ENCODE measurements at places on chromosomes 16 and 17.
A peak's percentile ranks its signal among the peaks of the same experiment; 100 is the strongest.

DNA sequence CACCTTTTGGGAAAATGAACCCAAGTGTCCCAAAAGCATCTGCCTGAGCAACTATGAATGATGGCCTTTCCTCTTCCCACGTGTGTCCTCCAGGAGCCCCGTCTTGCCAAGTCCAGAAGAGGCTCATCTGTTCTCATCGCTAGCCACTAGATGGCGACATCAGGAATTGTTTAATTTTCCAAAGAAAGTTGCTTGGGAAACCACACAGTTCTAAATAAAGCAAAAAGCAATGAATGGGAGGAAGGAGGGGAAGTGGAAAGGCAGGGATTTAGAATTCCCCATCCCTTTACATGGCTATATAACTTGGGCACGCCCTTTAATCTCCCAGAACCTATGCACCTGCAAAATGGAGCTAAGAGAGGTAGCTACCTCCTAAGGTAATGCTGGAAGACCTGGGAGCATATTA, 9.0 kb upstream of the CDH5 start:
- DNase-seq, result no peak

DNA sequence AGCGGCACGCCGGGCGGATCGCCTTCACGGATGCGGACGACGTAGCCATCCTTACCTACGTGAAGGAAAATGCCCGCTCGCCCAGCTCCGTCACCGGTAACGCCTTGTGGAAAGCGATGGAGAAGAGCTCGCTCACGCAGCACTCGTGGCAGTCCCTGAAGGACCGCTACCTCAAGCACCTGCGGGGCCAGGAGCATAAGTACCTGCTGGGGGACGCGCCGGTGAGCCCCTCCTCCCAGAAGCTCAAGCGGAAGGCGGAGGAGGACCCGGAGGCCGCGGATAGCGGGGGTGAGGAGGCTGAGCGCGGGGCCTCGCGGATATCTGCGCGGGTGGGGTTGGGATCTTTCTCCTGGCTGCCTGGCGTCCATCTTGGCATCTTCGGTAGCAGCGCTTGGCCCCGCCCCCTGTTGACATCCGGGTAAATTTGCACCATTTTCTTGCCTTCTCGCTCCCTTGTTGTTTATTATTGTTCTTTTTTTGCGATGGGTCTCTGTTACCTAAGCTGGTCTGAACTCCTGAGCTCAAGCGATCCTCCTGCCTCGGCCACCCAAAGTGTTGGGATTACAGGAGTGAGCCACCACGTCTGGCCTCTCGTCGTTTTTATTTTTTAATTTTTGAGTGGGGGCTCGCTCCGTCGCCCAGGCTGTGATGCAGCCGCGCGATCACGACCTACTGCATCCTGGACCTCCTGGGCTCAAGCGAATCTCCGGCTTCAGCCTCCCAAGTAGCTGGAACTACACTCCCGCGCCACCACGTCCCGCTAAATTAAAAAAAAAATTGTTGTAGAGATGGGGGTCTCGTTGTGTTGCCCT, 898 bp downstream of the TERF2IP start:
- DNase-seq, result peak; percentile 48

DNA sequence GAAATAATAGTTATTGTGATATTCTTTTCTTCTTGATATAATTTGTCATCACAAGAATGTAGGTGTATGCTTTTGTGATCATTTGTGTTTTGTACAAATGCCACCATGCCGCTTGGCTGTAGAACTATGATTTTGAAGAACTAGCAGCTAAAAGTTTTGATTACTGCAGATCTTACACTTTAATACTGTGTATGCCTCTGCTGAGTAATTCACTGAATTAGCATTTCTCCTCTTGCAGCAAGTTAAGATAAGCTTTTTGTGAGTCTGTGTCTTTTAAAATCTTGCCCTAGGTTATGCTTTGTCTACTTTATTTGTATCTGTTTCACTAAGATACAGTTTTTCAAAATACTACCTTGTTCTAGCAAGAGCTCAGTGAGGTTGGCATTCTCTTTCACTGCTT, 326.5 kb upstream of the TBX2 start:
- no peak for DNase-seq

- DNase-seq, result no peak
Measured at GRCh38 chr16:48383877-48384519, 1.2 kb downstream of the SIAH1 start.

DNA sequence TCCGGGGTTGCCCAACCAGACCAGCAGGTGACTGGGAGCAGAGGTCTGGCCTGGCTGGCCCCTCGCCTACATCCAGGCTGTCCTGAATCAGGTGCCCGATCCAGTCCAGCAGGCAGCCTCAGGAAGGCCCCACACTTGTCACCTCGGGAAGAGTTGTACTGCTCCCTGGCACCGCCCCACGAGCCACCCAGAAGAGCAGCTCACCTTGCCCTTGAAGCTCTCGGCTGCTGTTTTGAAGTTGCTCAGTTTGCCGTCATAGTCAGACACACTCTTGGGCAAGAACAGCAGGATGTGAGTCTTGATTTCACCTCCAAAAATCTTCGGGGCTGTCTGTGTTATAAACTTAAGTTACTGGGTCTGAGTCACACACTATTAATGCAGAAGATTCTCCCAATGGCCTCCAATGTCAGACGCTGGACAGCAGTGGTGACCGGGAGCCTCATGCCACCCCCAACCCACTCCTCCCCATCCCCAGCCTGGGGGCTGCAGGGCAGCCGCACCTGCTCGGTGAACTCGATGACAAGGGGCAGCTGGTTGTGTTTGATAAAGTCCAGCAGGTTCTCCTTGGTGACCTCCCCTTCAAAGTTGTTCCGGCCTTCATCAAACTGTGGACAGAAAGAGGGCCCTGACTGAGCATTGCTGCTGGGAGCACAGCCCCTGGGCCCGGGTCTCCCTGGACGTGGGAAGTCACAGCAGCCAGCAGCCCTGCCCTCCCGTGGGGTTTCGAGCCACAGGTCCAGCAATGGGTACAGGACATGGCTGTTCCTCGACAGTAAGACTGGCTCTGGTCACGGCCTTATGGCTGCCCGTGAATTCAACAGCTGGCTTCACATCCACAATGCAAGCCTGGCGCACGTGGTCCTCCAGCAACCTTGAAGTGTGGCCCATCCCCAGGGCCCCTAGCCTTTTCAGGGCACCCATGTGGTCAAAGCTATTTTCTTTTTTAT, 12.2 kb upstream of the PPP1R27 start:
- DNase-seq, result no peak

DNA sequence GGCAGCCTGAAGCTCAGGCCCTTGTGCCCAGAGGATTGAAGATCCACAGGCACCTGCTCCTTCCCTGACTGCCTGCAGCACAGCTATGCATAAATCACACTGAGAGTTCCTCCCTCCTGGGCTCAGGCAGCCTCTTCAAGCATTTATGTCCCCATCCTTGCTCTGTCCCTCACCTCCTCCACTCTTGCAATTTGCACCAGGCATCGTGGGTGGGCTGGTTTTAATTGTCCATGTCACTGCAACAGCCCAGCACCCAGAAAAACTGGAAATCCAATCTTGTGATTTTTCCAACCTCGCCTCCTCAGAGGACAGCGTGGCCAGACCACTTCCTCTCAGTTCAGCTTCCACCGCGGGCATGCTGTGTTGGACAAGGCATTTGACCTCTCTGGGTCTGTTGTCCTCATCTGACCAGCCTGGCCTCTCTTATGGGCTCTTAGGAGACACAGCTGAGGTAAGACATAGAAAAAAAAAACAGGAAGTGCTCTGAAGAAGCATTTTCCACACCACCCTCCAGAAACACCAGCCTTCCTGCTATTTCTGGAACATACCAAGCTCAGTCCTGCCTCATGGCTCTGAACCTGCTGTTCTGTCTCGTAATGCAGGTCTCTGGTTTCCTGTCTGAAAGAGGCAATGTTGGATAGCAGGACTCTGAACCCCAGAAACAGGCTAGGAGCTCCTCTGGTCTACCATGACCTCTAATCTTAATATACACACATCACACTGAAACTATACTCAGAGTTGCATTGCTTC, 8.3 kb downstream of the TMEM114 start:
- DNase-seq, result no peak

DNA sequence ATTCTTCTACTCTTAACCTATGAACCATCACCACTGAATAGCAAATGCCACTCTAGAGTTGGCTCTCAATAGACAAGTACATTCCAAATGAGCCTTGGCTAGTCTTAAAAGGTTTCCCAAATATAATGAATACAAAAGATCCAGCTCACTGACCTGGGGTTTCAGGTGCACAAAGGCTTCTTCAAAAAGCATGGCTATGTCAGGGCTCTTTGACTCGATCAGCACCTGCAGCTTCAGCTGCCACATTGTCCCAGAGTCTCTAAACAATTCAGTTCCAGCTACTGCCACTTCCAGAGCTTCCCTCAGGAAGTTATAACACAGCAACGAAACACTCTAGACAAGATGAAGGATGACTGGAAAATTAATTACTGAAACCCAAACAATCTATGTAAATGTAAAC, 16.0 kb upstream of the COPRS start:
- DNase-seq, result no peak

- DNase-seq, result no peak
Measured at GRCh38 chr17:50047488-50048126, 8.3 kb upstream of the ITGA3 start.

DNA sequence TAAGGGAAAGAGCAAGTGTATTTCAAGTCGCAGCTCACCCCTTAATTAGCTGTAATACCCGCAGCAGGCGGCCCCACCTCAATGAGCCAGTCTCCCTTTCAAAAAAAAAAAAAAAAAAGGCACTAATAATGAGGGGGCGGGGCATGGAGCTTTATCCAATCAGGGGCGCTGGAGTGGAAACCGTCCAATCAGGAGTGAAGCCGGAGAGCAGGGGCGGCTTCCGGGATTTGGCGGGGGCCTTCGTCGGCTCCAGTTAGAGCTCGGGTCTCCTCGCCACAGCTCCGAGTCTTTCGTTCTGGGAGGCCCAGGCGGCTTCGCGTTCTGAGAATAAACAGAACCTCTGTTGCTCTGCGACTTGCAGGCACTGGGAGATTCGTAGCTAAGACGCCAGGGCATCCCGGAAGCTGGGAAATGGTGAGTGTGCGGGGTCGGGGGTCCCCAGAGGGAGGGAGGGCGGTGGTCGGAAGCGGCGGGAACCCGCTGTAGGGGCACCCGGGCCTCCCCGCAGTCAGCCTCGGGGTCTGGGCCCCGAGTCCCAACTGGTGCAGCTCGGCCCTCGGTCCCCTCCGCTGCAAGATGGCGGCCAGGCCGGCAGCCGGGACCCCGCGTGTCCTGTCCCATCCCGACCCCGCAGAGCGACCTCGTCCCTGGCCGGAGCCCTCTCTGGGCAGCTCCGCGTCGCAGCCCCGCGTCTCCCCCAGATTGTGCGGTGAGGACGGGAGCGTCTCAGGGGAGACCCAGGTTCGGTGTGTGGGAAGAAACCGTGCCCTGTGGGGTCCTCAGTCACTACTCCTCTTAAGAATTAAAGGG, at the start of gene ZNF267:
Gene ZNF267, plus strand, starts transcription at position 252 of the 810 bp plus-strand sequence. Its CDS starts 160 bp downstream, at position 412.
- DNase-seq, result peak; percentile 83

DNA sequence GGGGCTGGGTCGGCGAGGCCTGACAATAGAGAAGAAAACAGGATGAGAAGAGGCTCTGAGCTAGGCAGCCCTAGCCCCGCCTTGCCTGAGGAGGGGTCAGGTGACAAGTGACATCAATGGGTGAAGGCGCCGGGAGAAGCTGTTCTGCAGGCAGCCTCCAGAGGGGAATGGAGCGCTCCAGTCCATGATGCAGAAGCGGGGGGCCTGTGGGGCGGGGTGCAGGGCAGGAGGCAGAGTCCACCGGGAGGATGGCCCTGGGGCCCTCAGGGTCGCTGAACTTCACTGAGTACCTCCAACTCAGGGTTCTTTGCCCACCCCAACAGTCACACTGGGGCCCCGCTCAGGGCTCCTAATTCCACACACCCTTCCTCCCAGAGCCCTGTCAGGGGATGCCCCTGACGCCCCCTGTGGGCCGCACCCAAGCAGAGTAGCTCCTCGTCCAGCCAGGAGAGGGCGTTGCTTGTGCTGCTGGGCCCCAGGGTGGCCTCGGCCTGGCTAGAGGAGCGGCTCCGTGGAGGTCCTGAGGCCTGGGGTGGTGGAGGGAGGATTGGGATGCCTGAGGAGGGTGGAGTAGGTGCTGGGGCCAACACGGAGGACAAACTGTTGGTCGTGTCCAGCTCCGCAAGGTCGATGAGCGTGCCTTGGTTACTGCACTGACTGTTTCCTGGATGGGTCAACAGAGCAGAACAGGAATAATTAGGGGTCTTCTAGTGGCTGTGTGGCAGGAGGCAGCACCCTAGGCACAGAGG, 20.8 kb downstream of the GGA3 start:
- no peak for DNase-seq

- DNase-seq, result no peak
Measured at GRCh38 chr16:63442246-63442645, 1406.0 kb upstream of the CDH8 start.

DNA sequence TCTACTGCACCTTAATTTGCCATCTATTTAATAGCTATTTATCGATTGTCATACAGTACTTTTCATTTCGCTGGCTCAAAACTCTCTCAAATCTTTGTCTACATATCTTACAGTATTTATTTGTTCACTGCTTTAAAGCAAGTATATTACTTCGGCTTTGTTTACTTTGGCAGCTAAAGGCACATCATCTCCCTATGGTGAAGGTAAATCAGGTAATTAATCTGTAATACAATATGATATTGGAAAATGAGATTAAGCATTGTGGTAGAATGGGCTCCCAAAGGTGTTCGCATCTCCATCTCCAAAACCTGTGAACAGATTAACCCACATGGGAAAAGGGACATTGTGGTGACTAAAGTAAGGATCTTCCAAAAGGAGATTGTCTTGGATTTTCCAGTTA, 6.5 kb downstream of the TMEM170A start:
- no peak for DNase-seq

GRCh38 chr16:89383095-89384003, 107.0 kb downstream of the ANKRD11 start:
- peak; percentile 21 for DNase-seq

- DNase-seq, result no peak
Measured at GRCh38 chr17:48550502-48551213, 5.7 kb upstream of the HOXB2 start.
